Stimulated activated CD8-positive, alpha-beta memory T cell treated with anti-CD3 and anti-CD28 coated beads, Interleukin-4, amount 100 ng/mL, for 48 hours (primary cell): ENCODE measurements at places on chromosomes 7 and 10.

GRCh38 chr7:2060701-2061100, 172.0 kb downstream of the MAD1L1 start:
- no peak for DNase-seq

DNA sequence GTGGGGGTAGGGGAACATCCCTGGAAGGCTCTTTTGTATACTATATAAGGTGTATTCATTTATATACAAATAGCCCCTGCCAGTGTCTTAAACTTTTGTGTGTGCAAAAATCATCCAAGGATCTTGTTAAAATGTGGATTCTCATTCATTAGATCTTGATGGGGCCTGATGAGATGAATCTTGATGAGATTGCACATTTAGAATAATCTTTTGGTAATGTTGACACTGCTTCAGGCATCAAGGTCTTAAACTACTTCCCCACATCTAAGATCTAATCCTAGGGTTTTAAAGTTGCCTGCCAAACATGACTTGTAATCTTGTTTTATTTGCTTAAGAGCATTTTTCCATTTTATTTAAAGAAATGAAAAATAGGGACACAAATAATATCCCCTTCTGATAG, 13.0 kb downstream of the TLX1 start:
- DNase-seq = no peak

- no peak for DNase-seq
These were observed 551.8 kb downstream of the DNAJB6 start for GRCh38 chr7:157888579-157888978.

- no peak for DNase-seq
These were observed 177.5 kb downstream of the CACNA2D1 start for GRCh38 chr7:82266081-82266480.

DNA sequence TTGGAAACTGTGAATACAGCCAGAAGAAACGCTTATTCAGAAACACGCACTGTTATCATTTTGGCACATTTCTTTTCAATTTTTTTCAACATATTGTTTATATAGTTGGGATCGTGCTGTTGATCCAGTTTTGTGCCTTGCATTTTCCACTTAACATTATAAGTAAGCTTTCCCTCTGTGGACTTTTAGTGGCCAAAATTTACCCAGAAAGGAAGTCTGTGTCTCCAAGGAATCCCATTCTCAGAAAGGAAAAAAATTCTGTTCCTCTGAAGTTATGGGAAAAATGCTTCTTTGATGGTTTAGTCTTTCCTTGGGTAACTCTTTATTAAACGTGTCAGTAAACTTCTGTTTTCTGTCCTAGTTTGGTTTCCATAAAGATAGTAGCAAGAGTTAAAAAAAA, 280.0 kb downstream of the REEP3 start:
- no peak for DNase-seq

GRCh38 chr7:142516038-142516501, 233.2 kb upstream of the PRSS1 start:
- DNase-seq = peak; percentile 42

- no peak for DNase-seq
These were observed 1091.2 kb downstream of the KCNMA1 start for GRCh38 chr10:76546411-76546810.

DNA sequence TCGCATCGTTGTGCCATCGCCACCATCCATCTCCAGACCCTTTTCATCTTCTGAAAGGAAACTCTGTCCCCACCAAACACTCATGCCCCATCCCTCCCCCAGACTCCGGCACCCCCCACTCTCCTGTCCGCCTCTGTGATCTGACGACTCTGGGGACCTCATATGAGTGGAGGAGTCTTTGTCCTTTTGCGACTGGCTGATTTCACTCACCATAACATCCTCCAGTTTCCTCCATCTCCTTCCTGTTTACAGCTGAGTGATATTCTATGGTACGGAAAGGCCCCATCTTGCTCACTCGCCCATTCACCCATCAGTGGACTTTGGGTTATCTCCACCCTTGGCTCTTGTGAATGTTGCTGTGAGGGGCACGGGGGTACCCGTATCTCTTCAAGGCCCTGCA, 11.8 kb upstream of the INSIG1 start:
- no peak for DNase-seq

- peak; percentile 59 for DNase-seq
These were observed 201.4 kb downstream of the PTEN start for GRCh38 chr10:88064608-88065382.

GRCh38 chr7:135718219-135718618, 9.8 kb downstream of the SLC13A4 start:
- no peak for DNase-seq

GRCh38 chr7:25638590-25639244, 410.4 kb upstream of the NPVF start:
- no peak for DNase-seq

DNA sequence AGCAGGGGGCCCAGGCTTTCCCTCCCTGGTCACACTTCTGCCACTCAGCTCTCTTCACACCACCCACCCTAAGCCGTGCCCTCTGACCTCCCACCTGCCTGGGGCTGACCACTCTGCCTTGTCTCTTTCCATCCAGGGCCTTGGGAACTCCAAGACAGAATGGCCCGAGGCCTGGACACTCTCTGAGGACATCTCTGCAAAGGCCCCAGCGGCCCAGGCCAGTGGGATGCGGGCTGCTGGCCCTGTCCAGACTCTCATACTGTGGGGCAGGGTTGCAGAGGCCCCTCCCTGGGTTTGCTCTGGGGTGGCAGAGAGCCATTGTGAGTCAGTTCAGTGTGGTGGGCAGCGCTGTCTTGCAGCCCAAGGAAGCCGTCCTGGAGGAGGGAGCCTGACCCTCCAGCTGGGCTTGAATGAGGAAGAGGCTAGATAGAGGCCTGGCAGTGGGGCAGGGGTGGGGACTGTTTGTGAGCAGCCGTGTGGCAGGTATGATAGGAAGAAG, 39.9 kb upstream of the RABGEF1 start:
- DNase-seq = peak; percentile 18

DNA sequence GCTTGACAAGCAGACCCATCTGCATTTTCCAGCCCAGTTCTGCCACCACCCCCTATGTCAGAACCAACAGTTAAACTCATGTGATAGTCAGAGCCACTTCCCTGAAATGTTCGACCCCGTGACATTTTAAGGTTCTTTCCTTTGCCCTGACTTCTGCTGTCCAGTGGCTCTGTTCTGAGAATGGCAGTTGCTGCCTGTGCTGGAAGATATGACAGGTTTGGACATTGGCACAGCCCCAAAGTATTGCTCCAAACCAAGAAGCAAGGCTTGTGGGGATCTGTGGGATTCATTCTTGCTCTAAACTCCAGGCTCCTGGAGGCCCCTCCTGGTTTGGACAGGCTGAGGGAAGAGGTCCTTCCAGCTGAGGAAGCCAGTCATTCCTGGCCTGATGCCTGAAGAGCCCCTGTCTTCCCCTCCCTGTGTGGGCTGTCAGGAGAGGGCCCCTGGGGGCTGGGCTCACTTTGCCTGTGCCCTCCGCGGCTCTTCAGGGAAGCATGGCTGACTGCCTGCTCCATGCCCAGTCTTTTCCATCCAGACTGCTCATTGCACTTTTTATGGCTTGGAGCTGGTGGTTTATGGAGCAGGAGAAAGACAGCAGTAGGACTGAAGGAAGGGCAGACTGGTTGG, 138.0 kb downstream of the CDH23 start:
- no peak for DNase-seq

DNA sequence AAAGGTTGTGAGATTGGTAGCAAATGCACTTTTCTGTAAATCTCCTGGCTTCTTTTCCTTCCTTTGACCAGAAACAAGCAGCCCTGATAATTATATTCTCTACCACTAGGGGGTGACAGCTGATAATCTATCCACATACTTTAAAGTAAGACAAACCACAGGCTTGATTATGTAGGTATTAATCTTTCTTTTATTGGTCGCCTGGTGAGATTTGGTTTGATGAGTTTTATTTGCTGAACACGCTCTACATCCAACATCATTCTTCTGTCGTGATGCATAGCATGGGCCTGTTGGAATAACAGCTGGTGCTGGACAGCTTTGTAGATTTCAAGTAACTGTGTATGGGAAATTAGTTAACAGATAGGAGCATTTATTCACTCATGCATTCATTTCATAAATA, 63.5 kb downstream of the ZNF365 start:
- no peak for DNase-seq

DNA sequence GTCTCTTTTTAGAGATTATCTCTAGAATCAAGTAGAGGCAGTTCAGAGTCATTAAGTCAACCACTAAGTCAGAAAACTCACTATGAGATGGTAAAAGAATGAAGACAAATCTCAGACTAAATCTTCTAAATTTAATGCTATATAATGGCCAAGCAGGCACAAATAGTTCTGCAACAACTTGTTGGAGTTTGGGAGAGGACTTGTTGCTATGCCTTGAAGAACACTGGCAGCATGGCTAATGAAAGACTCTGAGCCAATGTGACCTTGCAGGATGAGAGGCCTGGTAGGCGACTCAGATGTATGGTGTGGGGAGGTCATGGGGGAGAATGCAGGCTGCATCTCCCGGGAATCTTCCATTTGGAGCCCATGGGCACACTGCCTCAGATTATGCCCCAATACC, 128.7 kb downstream of the C1GALT1 start:
- DNase-seq = no peak

GRCh38 chr10:63280386-63280785, 147.3 kb downstream of the NRBF2 start:
- no peak for DNase-seq

DNA sequence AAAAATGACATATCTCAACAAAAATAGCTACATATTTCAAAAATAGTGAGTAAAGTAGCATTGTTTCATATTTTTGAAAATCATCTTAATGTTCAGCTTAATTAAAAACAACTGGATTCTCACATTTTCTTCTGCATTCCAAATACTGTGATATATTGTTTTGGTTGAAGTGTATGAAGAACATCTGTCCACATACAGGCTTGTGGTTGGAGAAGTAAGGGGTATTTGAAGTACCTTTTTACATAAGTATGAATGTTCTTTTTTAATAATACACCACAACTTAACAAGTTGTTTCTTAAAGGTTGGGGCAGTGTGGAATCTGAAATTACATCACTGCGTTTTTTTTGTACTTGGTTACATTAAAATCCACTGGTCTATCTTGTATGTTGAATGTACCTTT, 442.5 kb downstream of the KIF20B start:
- DNase-seq = no peak

GRCh38 chr7:1019789-1020610, 24.3 kb upstream of the GPR146 start:
- no peak for DNase-seq

GRCh38 chr10:62597226-62597625, 207.3 kb upstream of the ADO start:
- no peak for DNase-seq

- DNase-seq = no peak
These were observed 134.4 kb upstream of the DLX6 start for GRCh38 chr7:96870934-96871333.

DNA sequence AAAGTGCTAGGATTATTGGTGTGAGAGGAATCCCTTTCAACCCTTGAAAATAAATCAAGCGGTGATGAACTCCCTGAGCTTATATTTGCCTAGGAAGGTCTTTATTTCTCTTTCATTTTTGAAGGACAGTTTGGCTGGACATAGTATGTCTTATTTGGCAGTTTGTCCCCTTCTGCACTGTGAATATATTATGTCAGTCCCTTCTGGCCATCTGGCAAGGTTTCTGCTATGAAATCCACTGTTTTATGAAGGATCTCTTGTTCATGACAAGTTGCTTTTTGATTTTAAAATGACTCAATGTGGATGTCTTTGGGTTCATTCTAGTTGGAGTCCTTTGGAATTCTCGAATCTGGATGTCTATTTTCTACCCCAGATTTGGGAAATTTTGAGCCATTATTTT, 21.7 kb upstream of the MCM10 start:
- DNase-seq = no peak

GRCh38 chr7:85833066-85833465, 646.2 kb upstream of the SEMA3D start:
- no peak for DNase-seq

- DNase-seq = no peak
These were observed 28.9 kb downstream of the TARP start for GRCh38 chr7:38244516-38244915.

GRCh38 chr10:104416851-104417250, 63.2 kb downstream of the CFAP58 start:
- no peak for DNase-seq

GRCh38 chr7:131007439-131008330, 273.7 kb upstream of the KLF14 start:
- peak; percentile 72 for DNase-seq

DNA sequence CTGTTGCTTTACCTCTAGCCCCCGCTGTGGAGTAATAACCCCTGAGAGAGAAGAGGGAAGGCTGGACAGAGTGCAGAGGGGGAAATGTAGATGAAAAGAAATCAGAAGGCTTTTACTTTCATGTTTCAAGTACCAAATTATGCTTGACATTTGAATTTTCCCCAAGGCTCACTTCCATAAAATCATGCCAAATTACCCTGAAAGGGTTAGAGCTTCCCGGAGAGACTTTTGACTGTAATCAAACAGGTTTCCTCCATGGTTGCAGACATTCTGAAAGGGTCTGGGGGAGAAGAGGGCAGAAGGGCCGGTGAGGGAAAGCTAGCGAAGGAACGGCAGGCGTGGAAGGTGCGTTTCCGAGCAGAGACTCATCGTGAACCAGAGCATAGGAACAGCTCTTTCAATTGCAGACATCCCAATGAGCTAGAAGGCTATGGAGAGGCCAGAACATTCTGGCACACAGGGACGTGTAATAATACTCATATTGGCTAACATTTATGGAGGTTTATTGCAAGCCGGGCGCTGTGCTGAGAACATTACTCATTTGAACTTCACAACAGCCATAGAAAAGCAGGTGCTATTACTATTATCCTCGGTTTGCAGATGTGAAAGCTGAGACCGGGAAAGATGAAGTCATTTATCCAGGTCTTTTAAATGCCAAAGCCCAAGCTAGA, 620.8 kb upstream of the AUTS2 start:
- DNase-seq = no peak

- DNase-seq = no peak
These were observed 217.2 kb downstream of the REEP3 start for GRCh38 chr10:63738410-63738809.

DNA sequence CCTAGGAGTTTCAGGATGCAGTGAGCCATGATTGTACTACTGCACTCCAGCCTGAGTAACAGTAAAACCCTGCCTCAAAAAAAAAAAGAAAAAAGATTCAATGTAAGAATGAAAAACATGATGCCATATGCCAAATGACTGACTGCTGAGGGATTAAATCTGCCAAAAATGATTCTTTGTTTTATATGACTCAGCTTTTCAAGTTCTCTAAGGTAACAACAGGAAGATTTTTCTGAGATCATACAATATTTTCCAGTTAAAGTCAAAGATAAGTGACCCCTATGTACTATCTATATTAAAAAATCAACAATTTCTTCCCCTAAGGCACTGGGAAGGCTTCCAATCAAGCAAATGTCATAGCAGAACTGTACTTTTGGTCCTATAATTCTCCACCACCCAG, 271.2 kb upstream of the IMMP2L start:
- no peak for DNase-seq

DNA sequence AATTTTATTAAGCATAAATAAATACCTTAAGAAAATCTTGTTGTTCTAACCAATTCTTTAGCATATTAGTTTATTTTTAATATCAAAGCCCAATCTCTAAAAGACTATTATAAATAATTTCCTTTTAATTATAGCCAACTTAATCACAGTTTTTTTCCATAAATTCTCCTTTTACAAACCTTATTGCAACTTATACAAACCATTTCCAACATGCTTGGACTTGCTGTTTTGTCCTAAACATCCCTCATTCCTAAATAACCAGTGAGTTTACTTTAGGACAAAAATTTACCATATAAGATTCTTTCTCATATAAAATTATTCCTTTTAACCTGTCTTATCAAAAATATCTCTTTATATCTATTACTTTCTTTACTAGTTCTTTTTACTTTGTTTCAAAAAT, 25.2 kb upstream of the LSM8 start:
- DNase-seq = no peak
